ENCODE measurements at places on chromosomes 6 and 20. TPM values are rescaled to one million over a fixed set of nuclear protein-coding genes. Genes with fewer than 3 reads are reported as not detected.

Gene SMLR1
- total RNA-seq: not detected

Gene WFDC10B
- total RNA-seq: not detected

Gene TFEB
- 7.4 TPM for total RNA-seq

Gene CITED2
- total RNA-seq: 247 TPM

Gene CD40
- 7.3 TPM for total RNA-seq

Gene CST5
- 0.13 TPM for total RNA-seq

Gene TINAG
- total RNA-seq: not detected

Gene LRRC1
- 8.9 TPM for total RNA-seq

Gene POPDC3
- 39.7 TPM for total RNA-seq

Gene KCNK5
- not detected for total RNA-seq

Gene OR2J3
- total RNA-seq: not detected

Gene FBXO9
- total RNA-seq: 18.4 TPM

Gene MCUR1
- 11.4 TPM for total RNA-seq

Gene GRM1
- total RNA-seq: 0.08 TPM

Gene PDE10A
- total RNA-seq: 44.2 TPM

Gene CLDN20
- total RNA-seq: not detected

Gene REPS1
- total RNA-seq: 24.3 TPM

Gene MSH5
- total RNA-seq: 5.0 TPM

Gene PROKR2
- total RNA-seq: not detected

Gene FANCE
- total RNA-seq: 4.6 TPM

Gene LHFPL5
- total RNA-seq: not detected

Gene FNDC1
- not detected for total RNA-seq

Gene GJA10
- total RNA-seq: not detected

Gene RSPO3
- 0.26 TPM for total RNA-seq

Gene OR2B3
- total RNA-seq: not detected

Gene BPIFB4
- not detected for total RNA-seq

Gene RBM38
- total RNA-seq: 12.4 TPM

Gene FITM2
- total RNA-seq: 3.6 TPM

Gene TEAD3
- 33.4 TPM for total RNA-seq

Gene UBE2C
- 110 TPM for total RNA-seq

Gene SEMG2
- total RNA-seq: not detected

Gene BRPF3
- 9.4 TPM for total RNA-seq

Gene VWA7
- total RNA-seq: not detected

Gene TMEM244
- total RNA-seq: not detected

Gene ARMC2
- 1.9 TPM for total RNA-seq

Data from epithelial cell of alveolus of lung (primary cell).